Smooth muscle cell of the umbilical artery (primary cell): ENCODE measurements at places on chromosomes 13 and 19. TPM values are rescaled to one million over a fixed set of nuclear protein-coding genes. Genes with fewer than 3 reads are reported as not detected.

ZNF20 gene
- 5.6 and 5.9 TPM in 2 replicates for total RNA-seq

PALM gene
- 0.28 and 0.89 TPM in 2 replicates for total RNA-seq

MISP gene
- not detected in 2 replicates for total RNA-seq

SERTAD1 gene
- 16.1 and 17.2 TPM in 2 replicates for total RNA-seq

COX7A1 gene
- 4.3 and 14.8 TPM in 2 replicates for total RNA-seq

ZNF560 gene
- total RNA-seq: 1.5 and 5.8 TPM in 2 replicates

ZNF628 gene
- 1.5 and 3.0 TPM in 2 replicates for total RNA-seq

GJB6 gene
- not detected in 2 replicates for total RNA-seq
